ENCODE measurements at places on chromosomes 4 and X.
A peak's percentile ranks its signal among the peaks of the same experiment; 100 is the strongest.

- DNase-seq: no peak
Observed at GRCh38 chr4:46081248-46081647, 42.6 kb downstream of the GABRG1 start.

- DNase-seq: no peak
Observed at GRCh38 chr4:28378109-28378830, 1517.6 kb downstream of the STIM2 start.

- DNase-seq: no peak
Observed at GRCh38 chr4:155012469-155012868, 196.0 kb upstream of the NPY2R start.

DNA sequence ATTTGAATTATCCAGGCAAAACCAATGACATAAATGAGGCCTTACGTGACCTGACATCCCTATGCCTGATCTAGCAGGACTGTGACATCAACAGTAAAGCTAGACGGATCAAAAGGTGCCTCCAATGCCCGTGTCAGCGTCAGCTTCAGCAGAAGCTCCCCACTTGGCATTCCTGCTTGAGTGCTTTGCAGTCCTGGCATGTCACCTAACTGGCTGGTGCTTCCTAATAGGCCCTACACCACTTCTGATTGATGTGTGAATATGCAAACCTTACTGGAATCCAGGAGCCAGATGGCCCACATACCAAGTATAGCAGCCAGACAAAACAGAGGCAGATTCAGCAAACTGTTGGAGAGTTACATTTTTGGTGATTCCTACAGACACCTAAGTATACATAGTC lies 224.2 kb downstream of the DMD start:
- DNase-seq: no peak

- no peak for DNase-seq
Observed at GRCh38 chr4:40763228-40763716, 13.5 kb downstream of the NSUN7 start.

GRCh38 chr4:153809307-153809706 lies 20.4 kb upstream of the SFRP2 start:
- DNase-seq: no peak

DNA sequence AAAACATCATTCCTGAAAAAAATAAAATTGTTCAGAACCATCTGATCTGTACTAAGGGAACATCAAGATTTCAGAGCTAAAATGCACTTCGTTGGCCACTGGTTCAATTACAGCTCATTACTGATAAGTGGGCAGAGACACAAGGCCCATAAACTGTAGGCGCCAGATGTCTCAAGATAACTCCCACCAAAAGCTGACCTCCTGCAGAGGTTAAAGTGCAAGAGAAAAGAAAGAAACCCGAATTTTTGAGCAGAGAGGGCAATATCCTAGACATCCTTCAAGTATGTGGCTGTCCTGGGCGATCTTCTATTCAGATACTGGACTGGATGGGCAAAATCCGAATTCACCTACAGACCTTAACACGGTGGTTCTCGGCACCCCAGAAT lies 660 bp downstream of the GEMIN8 start:
- no peak for DNase-seq

DNA sequence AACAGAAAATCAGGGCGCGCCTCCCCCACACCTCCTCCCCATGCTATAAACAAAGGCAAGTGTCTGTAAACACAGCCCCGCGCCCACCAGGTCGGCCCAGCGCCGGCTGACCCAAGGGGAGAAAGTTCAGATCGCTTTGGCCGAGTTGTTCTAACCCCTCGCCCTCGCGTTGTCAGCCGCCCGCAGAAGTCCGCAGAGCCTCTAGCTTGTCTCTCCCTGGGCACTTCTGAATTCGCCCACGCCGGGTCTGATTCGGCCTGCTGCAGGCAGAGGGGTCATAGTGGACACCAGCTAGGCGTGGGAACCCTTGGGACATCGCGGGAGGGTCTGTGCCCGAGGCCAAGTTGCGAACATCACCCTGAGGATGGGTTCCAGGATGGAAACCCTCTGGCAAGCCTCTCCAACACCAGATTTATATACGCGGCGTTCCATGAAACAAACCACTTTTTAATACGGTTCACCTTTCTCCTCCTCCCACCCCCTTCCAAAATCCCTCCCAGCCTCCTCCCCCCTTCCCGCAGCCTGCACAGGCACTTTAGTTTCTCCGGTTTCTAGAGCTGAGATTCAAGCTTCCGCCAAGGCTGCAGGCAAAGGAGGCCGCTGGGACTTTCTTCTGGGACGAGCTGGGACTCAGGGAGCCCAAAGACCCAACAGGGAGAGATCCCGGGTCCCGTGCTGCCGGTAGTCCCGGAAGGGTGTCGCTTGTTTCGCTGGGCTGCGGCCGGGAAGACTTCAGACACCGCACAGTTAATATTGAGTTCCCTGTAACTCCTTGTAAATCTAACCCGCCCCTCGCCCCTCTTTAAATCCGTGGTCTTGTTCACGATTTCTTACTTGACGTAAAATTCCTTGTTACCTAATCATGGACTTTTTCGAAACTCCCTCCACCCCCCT lies 4.7 kb downstream of the HAND2 start:
- peak; percentile 82 for DNase-seq

DNA sequence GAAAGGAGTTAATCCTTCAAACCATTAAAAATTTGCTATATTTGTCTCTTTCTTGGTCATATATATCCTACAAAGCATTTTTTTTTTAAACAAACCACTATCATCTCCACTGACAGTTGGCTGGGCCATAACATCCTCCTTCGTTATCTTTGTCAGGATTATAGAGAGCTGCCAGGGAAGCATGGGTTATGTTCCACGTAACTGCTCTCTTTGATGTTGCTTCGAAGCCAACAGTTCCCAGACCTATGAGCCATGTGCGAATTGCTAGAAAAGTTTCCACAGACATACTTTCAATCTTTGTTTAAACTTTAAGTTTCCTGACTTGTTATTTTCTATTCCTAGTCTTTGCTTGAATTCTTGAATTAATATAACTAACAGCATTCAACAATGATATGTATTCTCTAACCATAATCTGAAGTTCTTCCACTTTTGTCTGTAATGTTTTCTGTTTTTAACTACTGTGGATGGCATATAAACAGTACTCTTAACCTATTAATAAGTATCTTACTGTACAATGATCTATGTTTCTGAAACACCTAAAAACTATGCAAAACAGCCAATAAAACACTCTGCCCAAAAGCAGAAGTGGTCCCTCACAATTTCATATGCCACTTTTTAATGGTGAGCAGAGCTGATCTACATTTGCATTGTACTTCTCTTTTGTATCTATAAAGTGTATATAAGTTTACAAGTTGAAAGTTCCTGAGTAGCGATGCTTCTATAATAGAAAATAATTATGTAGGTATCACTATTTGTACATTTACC lies 37.9 kb downstream of the EREG start:
- no peak for DNase-seq

DNA sequence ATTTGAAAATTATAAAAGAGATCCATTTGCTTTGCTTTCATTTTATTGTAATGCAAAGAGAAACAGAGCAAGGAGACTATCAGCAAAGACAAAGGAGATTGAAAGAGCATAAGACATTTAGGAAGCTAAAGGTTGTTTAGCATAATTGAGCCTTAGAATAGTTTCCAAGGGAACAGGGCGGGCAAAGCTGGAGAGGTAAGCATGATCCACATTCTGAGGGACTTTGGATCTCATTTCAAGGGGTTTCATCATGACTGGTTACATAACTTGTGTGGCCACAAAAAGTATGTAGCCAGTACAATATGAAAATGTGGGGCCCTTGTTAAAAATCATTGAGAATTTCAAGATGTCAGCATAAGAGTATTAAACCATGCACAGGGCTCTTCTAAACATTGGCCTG lies 406.5 kb downstream of the RPA4 start:
- no peak for DNase-seq

DNA sequence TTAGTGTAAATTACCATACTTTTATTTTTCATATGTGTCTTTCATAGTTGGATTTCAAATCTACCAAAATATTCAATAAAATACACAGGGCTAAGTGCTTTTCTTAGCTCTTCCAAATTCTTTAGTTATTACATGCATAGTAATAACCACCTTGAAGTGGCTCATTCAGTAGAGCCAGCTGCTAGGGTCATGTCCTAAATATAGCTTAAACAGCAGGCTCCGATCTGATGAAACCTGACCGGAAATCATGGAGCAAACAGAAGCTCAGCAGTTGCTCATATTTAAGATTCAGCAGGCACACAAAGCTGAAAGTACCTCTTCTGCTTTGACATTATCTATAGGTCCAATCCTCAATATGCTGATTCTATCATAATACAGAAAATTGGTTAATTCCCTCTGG lies 1470.4 kb downstream of the ADGRL3 start:
- DNase-seq: no peak

- DNase-seq: no peak
Observed at GRCh38 chr4:124854968-124855367, 142.4 kb upstream of the ANKRD50 start.

GRCh38 chr4:153348006-153348405 lies 3.5 kb downstream of the MND1 start:
- no peak for DNase-seq

GRCh38 chr4:172410363-172410762 lies 597.2 kb downstream of the GALNTL6 start:
- DNase-seq: no peak

DNA sequence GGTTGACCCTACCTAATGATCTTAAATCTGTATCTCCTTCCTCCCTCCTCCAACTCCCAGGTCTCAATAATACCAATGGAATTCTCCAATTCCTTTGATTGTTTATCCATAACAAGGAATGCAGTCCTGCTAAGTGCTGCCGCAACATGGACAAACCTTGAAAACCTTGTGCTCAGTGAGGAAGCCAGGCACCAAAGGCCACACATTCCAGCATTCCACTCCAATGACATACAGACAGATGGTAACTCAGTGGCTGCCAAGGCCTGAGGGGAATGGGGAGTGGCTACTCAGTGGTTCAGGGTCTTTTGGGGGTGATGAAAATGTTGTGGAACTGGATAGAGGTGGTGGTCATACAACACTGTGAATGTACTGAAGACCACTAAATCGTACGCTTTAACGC lies 10.4 kb downstream of the HAUS7 start:
- no peak for DNase-seq

DNA sequence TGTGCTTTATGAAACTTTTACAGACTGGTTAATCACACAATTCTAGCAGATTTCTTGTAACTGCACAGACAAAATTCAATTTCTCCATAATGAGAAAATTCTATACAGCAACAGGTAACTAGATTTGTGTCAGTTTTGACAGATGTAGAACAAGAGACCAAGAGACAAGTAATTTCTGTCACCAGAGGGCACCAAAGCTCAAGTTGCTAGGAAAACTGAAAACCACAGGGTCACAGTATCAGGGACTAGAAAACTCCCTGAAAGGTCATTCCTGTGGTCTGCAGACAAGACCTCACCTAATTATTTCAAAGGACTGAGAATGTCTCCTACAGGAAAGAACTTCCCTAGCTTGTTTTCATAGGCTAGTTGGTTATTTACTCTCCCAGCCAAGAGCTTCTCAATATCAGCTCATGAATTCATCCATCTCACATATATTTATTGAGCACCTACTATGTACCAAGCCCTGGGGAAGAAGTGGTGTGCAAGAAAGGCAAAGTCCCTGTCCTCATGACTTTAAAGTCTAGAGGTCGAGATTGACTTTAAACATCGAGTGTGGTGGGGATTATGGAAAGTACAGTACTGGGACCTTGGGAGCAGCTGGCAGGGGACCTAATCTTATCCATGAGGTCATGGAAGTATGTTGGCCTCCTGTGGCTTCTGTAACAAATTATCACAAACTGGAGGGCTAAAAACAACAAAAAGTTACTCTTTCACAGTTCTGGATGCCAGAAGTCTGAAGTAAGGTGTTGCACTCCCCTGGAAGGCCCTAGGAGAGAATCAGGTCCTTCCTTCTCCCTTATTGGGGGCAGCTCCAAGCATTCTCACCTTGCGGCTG lies 47.8 kb upstream of the SETD7 start:
- DNase-seq: no peak

DNA sequence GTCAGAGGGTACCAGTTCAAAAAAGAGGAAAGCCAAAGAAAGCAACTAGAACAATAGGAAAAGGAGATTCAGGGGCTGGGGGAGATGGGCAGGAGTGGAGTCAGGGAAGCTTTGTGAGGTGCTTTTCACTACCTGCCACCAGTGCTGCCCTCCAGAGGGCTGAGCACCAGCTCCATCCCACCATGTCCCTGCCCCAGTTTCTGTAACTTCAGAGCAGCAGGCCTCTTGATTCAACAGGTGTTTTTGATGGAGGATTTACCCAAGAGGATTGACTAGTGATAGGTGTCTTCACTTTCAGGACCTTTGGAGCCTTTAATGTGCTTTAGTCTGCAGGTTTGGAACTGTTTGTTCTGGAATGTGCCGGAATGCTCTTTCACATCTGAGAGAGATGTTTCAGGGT lies 12.1 kb downstream of the KIT start:
- no peak for DNase-seq

- no peak for DNase-seq
Observed at GRCh38 chr4:154911097-154911496, 130.0 kb downstream of the RBM46 start.

GRCh38 chr4:95889662-95890061 lies 49.8 kb downstream of the PDHA2 start:
- DNase-seq: no peak

GRCh38 chr4:20422398-20422797 lies 170.7 kb downstream of the SLIT2 start:
- no peak for DNase-seq

DNA sequence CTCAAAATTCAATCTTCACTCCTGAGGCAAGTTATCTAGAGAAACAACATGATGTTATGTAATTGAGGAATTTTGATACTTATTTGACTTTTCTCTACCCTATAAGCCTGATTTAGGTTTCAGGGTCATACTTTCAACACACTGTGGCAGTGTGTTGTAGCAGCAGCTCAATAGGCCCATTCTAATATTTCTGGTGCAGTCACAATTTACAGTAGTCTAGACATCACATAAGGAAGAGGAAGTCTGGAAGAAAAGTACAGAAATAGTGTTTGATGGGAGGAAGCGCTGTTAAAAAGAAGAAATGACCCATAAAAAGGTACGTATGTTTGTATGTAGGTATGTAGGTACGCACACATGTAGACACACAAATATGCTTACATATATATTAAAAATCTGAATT lies 194.3 kb downstream of the ARHGAP24 start:
- DNase-seq: no peak

DNA sequence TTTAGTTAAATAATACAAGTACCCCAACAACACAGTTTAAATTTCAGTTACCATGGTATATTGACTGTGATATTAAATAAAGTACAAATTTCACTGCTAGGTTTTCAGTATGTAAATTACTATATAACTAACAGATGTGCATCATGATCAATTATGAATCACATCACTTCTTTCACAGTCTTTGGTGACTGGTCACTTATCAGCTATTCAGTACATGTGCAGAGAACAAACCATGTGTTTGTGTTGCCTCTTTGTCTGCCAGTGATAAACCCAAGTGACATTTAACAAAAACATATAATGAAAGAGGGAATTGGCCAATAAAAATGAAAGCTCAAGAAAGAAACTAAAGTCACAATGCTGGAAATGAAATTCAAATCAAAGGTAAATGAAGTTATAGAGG lies 249.3 kb downstream of the CHIC1 start:
- DNase-seq: no peak

DNA sequence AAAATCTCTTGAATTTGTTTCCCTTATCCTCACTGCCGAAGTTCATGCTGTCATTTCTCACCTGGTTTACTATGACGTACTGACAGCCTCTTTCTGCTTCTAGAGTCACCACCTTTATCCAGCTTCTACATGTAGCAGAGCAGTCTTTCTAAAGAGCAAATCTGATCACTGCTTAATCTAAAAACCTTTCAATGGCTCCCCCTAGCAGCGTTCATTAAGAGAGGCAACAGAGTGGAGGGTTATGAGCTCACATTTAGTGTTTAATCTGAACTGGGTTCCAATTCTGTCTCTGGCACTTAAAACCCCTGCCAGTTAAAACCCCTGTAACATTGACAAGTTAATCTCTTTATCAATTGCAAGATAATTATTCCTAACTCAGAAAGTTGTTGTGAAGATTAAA lies 4.4 kb downstream of the RBPJ start:
- no peak for DNase-seq
